ENCODE measurements at places on chromosomes 3 and 15.

- DNase-seq: no peak
Observed at GRCh38 chr3:153311541-153311940, 149.5 kb downstream of the RAP2B start.

- DNase-seq: no peak
Observed at GRCh38 chr3:144556392-144556791, 584.8 kb downstream of the DIPK2A start.

DNA sequence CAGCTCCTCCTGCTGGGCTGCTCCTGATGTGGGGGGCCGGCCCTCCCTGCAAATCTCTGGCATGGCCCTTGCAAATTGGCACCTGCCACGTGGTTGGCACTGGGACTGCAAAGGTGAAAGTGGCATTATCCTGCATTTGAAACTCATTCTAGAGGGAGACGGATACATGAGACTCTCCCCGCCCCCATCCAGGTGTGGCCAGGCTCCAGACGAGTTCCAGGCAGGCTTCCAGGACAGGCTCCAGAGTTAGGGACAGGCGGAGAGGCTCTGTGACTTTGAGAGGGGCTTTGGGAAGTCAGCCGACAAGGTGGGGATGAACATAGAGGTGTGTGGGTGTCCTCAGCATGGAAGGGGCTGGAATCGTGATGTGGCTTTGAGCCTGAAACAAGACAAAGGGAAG, 178.5 kb downstream of the APBA2 start:
- DNase-seq: no peak

GRCh38 chr3:51712511-51712931, 5.7 kb downstream of the GRM2 start:
- DNase-seq: no peak

DNA sequence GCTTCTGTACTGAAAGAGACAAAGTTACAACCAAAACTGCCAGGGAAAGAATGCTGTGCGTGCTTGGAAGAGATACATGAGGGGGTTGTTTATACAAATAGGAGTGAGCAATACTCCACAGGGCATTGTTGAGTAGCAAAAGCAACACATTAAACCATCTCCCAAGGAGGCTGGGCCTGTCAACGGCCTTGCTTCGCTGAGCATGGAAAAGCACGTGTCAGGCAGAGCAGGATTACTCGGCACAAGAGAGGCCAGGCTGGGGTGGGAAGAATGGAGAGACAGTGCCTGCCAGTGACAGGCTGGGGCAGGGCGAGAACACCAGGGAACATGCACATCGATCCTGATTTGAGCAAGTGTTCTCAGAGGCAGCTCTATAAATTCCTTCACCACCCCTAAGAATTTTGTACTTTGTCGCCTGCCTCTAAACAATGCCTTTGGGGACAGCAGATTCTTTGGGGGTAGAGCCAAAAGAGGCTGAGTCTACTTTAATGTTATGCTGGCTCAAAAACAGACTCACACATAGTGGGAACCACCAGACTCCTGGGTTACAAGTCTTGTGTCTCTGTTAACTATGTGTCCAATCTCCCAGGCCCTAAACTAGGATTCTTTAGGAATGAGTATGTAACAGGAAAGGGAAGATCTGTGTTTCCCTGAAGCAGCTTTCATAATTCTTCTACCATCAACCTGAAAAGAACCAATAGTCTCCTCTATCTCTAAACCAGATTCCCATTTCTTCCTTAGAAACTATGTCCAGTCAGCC, 67.2 kb downstream of the LIPC start:
- no peak for DNase-seq
